GM12891 (cell line): ENCODE measurements at places on chromosomes 2 and 18.

GRCh38 chr2:235594041-235594440 is 100.2 kb downstream of the AGAP1 start:
- DNase-seq: peak; percentile 25

GRCh38 chr2:100070078-100070477 is 72.3 kb downstream of the AFF3 start:
- no peak for DNase-seq

GRCh38 chr2:239685556-239685955 is 284.7 kb upstream of the HDAC4 start:
- DNase-seq: no peak

- DNase-seq: no peak
Measured at GRCh38 chr18:76915456-76915855, 93.1 kb downstream of the ZNF236 start.

DNA sequence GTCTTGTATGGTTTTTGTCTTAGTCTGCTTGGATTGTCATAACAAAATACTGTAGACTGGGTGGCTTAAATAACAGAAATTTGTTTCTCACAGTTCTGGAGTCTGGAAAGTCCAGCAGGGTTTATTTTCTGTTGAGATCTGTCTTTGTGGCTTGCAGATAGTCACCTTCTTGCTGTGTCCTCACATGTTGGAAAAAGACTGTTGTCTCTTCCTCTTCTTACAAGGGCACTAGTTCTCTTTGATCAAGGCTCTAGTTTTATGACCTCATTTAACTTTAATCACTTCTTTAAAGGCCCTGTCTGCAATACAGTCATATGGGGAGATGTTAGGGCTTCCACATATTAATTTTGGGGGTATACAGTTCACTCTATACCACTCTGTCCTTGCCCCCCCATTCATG is 56.5 kb downstream of the NBEAL1 start:
- no peak for DNase-seq

- no peak for DNase-seq
Measured at GRCh38 chr2:69164061-69164778, 151.2 kb downstream of the ANTXR1 start.

DNA sequence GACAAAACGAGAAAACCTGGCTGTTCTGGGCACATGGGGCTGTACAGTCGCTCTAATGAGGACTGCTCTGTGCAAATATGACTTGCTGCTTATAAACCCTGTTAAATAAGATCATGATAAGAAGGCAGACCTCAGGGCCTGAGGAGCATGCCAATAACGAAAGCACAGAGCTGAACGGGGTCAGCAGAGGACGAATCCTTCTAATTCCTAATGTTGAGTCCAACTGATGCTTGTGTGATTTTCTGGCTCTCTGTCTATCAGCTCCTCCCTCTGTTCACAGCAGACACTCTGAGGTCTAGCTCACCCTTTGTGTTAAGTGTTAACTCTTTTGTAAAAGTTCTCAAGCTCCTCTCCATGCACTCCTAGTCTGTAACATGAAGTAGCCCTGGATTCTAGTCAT is 167.2 kb upstream of the REV1 start:
- no peak for DNase-seq

DNA sequence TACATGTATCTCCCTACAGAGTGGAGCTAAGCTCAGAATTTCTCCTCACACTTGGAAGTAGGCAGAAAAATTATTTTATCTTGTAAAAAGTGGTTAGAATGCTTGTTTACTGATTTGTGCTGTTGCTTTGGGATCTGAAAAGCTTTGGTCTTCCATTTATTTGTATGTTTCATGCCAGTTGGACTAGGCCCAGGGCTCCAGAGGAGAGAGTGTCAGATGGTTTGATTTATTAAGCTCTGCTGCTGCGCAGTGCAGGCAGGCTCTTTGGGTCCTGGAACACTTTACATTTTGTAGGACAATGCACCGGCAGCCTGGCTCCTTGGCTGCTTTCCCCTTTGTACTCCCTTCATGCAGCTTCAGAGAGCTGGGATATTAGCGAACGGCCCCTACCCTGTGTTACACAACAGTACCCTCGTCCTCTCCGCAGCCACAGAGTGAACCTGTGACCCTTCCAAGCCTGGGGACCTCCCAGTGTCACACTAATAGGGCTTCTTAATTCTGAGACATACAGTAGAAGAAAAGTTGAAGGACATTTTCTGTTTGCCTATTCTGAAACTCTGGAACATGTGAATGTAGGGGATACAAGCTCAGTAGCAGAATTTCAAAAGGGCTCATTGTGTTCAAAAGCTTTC is 56.7 kb upstream of the EML6 start:
- no peak for DNase-seq

GRCh38 chr2:224882291-224883171 is 159.7 kb downstream of the DOCK10 start:
- DNase-seq: no peak

GRCh38 chr2:72920318-72921087 is 3.2 kb downstream of the EMX1 start:
- DNase-seq: no peak

DNA sequence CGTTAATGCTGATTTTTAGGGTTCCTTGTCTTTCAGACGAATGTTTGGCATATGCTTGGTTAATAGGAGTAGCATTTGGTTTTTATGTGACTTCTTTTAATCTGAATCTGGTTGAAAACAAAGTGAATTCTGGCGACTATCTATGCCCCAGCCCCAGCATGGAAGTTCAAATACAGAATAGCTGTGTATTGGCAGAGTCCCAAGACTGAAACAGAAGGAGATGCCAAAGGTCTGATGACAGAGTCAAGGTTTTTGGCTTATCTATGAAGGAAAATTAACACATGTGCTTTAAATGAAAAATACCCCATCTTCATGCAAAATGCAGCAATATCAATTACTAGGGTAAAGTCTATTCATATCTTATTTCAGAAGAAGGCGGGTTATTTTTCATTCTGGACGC is 734.8 kb upstream of the NXPH2 start:
- no peak for DNase-seq
